CD4-positive, alpha-beta T cell treated with Interferon gamma for 1 hour (primary cell): ENCODE measurements at places on chromosomes 1 and 21.

GRCh38 chr1:24149866-24150233 is 6.9 kb upstream of the IL22RA1 start:
- peak; percentile 39 for DNase-seq

- no peak for DNase-seq
Measured at GRCh38 chr1:51644533-51645197, 27.8 kb downstream of the OSBPL9 start.

DNA sequence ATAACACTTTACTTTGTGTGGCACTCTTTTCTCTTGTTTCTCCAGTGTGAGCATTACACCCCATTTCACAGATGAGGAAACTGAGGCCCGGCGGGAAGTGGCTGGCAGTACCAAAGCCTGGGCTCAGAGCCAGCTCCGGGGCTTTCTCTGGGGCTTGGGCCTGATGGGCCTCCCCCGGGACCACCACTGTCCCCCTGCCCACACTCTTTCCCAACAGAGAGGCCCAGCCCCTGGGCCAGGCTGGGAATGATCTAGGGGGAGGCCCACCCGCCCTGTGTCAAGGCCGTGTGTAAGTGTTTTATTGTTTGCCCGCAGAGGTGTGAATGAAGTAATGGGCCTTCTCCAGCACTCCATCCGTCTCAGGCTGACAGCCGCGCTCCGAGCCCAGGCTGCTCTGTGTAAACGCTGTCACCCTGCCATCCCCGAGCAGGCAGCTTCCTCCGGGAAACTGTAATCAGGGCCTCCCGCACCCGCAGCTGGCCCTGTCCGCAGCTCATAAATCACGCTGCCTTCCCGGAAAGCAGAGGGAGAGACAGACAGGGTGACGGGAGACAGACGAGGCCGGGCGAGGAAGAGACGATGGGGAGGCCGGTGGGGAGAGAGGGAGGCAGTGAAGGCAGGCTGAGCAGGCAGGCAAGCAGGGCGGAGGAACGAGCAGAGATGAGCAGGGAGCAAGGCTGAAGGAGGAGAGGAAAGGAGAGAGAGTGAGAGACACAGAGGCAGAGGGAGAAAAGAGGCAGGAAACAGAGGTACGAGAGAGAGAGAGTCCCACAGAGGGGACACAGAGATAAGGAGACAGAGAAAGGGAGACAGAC is 109.7 kb upstream of the ZBTB40 start:
- no peak for DNase-seq

GRCh38 chr1:75954586-75954985 is 22.4 kb upstream of the ASB17 start:
- no peak for DNase-seq

DNA sequence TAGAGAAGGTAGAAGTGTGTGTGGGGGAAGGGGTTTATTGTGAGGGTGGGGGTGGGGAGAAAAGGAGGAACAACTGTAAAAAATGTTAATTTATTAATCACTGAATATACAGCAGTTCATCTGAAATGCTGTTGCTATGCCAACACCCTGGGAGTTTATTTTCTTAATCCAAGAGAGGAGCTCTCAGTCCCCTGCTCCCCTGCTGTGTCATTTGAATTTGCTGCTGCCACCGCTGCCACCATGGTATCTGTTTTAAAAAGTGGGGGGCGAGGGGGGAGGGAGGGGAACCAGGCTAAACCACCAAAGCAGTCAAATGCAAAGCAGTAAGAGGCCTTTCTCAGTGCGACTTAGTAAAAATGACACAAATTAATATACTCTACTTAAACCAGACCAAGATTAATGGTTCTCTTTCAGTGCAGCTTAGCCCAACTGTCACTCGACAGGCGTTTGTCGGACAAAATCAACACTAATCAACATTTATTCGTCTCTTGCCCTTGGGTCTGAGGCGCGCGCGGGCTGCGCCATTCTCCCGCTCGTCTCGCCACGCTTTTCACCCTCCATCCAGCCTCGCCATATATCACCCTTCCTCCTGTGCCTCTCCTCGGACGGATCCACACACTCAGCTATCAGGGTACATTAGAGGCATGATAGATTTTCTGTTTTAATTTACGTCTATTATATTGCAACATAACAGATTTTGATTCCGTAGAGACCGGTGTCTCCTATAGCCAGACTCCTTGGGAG is 76.2 kb downstream of the PBX1 start:
- no peak for DNase-seq

DNA sequence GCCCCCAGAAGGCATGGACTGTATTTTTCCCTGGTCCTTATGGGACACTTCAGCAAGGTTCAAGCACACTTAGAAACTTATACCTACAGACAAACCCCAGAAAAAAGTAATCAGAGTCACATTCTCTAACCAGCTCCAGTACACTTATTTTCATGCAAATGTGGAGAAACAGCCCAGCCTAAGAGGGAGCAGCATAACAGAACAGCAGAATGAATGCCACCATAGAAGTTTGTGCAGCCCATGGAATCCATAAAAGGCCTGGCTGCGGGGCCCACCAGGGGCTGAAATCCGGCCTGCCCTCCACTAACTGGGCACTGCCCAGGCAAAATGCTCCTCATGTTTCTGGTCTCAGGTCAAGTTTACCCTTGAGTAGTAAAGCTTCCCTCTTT is 60.4 kb upstream of the ATP1A1 start:
- DNase-seq: no peak

GRCh38 chr1:170932236-170932635 is 3.1 kb upstream of the MROH9 start:
- no peak for DNase-seq

GRCh38 chr1:241443561-241443960 is 76.0 kb downstream of the FH start:
- no peak for DNase-seq

DNA sequence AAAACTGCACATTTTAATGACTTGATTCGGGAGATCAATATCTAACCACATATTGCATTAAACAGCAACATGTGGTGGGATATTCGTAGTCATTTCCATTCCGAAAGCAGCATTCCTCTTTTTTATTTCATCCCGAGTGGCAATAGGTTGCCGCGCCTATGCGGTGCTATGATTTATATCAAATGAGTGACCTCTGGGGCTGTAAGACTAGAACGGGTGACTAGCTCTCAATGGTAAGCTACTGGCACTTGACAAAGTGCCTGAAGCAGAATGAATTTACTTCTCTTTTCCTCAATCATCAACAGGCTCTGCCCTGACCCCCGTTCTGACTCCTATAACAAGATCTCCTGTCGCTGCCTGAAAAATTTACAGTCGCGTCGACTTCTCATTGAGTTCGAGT is 162.3 kb downstream of the ZNF281 start:
- DNase-seq: no peak

GRCh38 chr1:212664409-212665199 is 35.0 kb downstream of the BATF3 start:
- DNase-seq: no peak

DNA sequence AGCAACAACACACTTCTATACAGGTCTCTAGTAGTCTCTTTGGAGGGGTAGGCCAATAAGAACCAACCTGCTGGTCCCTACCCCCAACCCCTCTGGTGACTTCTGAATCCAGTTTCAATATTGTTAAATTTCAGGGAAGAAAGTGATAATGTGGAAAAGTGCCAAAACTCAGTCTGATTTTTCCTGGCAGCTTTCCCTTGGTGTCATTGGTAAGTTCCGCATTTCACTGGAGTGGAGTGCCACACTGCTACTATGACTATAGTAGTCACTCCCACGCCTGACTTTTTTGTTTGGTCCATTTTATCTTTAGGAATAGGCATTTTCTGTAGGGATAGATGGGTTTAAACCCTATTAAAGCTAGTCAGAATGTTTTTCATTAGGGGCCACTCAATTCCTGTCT is 5.7 kb upstream of the ARID1A start:
- DNase-seq: no peak

DNA sequence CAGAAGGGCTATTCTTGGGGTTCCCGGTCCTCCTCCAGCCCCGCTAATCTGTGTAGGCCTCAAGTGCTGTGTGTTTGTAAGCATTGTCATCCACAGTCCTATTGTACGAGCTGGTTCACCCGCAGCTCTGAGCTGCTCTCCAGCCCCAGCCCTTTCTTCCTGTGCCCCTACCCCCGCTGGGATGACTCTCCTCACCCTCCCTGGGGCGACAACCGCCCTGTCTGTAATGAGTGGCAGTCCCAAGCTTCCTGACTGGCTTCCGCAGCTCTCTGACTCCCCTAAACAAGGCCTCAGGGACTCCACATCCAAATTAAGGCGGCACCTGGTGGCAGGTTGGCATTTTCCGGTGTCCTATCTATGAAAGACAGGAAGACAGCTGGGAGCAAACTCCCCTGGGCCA is 45.8 kb downstream of the TFF3 start:
- no peak for DNase-seq

GRCh38 chr21:23890652-23891051 is 1716.6 kb downstream of the MRPL39 start:
- no peak for DNase-seq

DNA sequence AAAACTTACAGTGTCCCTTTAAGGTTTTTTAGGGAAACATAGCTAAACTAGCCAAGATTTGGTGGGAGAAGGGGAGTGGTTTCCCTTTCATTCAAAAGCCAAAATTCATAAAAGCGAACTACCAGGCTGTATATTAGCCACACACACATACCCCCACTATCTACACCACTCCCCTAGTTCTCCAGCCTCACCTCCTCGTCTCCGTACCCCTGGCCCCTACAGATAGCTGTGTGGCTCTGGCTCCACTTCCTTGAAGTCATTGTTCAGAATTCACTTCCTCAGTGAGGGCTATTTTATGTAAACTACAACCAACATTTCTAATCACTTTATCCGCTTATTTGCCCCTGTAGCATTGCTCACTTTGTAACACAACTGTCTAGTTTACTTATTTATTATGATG is 5.3 kb upstream of the DPH5 start:
- no peak for DNase-seq

DNA sequence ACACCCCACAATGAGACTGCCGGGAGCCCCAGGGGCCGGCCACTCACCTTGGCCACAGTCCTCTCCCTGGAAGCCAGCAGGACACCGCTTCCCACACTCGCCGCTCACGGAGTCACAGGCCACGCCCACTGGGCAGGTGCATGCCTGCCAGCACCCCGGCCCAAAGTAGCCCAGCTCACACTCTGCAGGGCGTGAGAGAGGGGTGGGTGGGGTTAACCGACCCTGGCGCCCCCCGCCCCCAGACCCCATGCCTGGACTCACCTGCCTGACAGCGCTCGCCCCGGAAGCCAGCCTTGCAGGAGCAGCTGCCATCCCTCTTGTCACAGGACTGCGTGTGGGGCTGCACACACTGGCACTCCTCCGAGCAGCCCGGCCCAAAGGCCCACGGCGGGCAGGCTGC is 50.7 kb downstream of the ARHGEF16 start:
- no peak for DNase-seq

DNA sequence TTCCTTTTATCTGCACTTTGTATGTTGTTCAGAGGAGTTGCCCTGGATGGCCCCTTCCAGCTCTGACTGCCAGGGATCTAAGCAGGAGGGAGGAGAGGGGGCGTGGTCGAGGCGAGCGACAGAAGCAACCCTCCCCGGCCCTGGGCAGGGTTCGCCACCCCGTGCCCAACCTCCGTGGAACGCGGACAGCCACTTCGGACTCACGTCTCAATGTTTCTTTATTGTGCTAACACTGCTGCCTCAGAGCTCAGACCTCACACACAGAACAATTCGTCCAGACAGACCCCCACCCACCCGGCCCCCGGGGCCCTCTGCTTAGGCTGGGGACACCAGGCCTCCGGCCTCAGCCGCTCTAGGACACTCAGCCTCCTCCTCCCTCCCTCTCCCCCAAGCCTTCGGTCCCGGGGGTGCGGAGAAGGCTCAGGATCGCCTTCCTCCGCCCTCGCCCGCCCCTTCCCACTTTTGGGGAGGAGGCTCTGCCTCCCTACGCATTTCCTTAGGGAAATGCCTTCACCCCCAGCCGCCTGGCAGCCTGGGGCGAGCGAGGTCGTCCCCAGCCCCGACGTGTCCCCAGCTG is 8.3 kb downstream of the VSIG8 start:
- no peak for DNase-seq

GRCh38 chr1:184890539-184890973 is 83.8 kb downstream of the NIBAN1 start:
- DNase-seq: peak; percentile 48

DNA sequence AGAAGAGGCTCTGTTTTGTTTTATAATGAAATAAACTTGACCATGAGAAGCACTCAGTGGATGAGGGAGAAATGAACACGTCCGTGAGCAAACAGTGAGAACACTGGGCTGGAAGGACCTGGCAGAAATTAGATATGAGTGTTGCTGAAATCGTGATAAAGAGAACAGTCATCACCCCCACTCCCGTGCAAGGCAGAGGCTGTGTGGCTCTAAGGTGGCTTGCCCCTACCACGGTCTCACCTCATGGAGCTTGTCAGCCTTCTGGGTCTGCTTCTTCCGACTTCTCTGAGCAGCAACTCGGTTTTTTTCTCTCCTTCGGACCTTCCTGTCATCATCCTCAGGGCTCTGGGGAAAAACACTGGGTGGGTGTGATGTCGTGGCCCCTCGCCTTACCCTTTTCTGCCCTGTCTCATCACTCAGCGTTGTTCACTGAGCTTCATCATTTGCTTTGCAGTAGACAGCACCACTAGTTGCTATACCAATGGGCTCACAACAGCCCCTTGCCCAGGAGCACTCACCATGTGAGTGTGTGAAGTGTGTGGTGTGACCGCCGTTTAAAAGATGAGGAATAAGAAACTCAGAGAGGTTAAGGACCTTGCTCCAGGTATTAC is 2.8 kb downstream of the BATF3 start:
- no peak for DNase-seq

DNA sequence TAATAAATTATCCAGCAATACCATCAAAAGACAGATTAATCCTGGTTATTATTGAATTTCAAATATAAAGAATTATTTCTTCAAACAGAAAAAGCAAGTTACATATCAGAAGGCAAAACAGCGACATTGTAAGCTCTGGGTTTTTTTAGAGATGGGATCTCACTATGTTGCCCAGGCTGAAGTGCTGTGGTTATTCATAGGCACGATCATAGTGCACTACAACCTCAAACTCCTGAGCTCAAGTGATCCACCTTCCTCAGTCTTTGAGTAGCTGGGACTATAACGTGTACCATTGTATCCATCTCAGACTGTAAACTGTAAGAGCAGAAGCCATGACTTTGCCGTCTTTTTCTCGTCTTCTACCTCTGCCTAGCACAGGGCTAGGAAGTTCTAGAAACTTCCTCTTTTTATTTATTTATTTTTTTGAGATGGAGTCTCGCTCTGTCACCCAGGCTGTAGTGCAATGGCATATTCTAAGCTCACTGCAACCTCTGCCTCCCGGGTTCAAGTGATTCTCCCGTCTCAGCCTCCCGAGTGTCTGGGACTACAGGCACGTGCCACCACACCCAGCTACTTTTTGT is 20.0 kb upstream of the GPX7 start:
- no peak for DNase-seq
